ENCODE measurements at places on chromosomes 4 and X. TPM values are rescaled to one million over a fixed set of nuclear protein-coding genes. Genes with fewer than 3 reads are reported as not detected.

Gene CFP
- total RNA-seq, result 0.17 TPM

Gene CTAG1A
- total RNA-seq, result not detected

Gene BEX2
- total RNA-seq, result 9.3 TPM

Gene CHRNA9
- 1.1 TPM for total RNA-seq

Gene GAGE12H
- not detected for total RNA-seq

Gene CENPVL3
- 0.17 TPM for total RNA-seq

Gene UCHL1
- total RNA-seq, result 986 TPM

Measured in A549 treated with Hydrocortisone at 1 μM for 4 hours (cell line).